ENCODE measurements at places on chromosomes 3 and 15.

GRCh38 chr15:85399627-85400026 is 19.2 kb downstream of the AKAP13 start:
- DNase-seq, result no peak

DNA sequence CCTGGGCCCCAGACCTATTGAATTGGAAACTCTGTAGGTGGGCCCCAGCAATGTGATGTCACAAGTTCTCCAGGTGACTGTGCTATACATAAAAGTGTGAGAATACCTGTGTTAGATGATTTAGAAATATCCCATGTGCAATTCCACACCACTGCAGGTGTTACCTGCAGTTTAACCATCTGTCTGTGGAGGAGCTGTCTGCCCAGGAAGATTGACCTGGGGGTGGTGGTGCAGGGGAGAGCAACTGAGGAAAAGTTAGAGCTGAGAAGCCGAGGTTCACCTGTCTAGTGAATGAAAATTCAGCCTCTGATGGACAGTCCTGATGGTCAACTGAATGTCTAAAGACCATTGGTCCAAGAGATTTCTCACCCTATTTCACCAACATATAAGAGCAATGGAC is 132.2 kb upstream of the SLC24A5 start:
- no peak for DNase-seq

DNA sequence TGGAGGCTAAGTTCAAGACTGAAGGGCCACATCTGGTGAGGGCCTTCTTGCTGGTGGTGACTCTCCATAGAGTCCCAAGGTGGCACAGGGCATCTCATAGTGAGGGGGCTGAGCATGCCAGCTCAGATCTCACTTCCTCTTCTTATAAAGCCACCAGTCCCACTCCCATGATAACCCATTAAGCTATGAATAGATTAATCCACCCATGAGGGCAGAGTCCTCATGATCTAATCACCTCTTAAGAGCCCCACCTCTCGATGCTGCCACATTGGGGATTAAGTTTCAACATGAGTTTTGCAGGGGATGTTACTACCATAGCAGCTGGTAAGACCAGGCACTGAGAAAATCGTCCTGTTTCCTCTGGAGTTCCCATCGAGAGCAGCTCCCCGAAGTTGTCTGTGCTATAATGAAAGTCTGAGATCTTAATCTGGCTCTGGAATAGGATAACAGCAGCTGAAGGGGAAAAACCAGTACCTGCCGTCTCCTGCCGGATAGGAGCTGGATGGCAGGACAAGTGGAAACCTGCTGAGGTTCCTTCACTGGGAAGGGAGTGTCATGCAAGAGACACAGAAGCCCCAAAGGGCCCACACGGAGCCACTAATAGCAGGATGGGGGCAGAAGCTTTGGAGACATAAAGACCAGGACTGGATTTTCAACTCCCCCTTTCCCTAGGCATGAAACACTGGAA is 79.5 kb upstream of the EPHB3 start:
- DNase-seq, result no peak

GRCh38 chr3:196179380-196180308 is 31.6 kb downstream of the ZDHHC19 start:
- peak; percentile 97 for DNase-seq

- no peak for DNase-seq
Observed at GRCh38 chr3:89360156-89360555, 252.7 kb downstream of the EPHA3 start.

GRCh38 chr3:72047221-72047871 is 262.4 kb upstream of the PROK2 start:
- DNase-seq, result no peak

GRCh38 chr3:32495085-32495484 is 7.6 kb downstream of the CMTM6 start:
- no peak for DNase-seq

- peak; percentile 38 for DNase-seq
Observed at GRCh38 chr3:133490468-133491351, 82.8 kb upstream of the CDV3 start.

DNA sequence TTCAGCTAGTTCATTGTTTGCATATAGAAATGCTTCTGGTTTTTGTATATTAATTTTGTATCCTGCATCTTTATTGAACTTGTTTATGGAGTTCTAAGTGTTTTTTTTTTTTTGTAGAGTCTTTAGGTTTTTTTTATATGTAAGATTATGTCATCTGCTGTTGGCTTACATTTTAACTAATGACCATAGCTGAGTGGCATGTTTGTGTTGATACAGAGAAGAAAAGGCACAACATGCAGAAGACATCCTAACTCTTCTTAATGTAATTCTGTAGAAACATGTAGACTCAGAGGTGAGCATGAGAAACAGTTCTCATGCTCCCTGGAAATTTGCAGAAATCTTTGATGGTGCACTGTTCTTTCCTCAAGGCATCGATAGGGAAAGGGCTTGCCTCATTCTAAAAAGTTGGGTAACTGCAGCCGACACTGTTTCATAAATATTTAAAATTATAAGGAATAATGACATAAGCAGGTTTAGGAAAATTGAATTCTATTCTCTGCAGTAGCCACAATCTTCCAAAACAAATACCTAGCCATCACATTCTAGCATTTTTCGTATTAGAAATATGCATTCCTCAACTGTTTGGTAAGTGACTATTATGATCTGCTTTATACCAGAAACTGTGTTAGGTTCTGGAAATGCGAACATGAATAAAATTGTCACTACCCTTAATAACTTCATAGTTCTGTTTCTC is 499.6 kb upstream of the KCNMB2 start:
- no peak for DNase-seq

DNA sequence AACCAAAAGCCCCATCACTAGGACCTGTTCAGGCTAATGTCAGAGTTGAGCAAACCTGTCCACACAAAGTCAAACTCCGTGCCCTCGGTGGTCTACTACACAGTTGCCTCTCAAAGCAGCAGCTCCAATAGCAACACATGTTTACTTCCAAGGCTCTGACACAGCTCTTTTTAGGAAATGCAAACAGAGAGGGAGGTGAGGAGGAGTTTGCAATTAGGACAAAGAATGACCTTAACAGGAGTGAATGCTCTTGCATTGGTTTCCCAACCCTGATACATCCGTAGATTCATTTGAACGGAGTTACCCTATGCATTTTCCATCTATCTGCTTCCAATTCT is 64.8 kb upstream of the GOLGA8B start:
- no peak for DNase-seq

DNA sequence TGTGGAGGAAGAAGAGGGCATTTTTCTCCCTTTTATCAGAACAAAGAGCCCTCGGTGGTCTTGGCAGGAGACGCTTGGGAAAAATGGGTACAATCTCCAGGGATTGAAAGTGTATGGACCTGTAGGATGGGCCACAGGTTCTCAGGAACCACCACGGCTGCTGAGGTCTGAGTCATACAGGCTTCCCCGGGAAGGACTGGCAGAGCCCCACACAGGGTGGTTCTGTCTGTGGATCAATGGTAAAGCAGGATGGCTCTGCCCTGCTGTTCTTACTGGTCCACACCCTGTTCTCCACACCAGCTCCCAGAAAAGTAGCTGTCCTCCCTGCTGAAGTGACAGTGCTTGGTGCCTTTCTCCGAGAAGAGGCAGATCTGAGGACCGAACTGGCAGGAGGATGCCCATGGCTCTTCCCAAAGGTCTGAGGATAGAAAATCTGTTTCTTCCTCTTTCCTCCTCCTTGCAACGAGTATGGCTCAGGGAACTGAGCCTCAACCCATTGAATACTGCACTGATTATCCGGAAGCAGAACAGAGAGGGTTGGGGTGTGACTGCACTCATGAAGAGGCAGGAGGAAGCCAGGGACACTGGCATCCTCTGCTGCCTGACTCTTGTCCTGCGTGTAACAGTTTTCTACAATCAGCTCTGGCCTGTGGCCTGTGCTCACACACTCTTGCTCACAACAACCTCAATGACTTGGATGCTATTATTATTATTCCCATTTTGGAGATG is 39.0 kb downstream of the KIF9 start:
- no peak for DNase-seq

DNA sequence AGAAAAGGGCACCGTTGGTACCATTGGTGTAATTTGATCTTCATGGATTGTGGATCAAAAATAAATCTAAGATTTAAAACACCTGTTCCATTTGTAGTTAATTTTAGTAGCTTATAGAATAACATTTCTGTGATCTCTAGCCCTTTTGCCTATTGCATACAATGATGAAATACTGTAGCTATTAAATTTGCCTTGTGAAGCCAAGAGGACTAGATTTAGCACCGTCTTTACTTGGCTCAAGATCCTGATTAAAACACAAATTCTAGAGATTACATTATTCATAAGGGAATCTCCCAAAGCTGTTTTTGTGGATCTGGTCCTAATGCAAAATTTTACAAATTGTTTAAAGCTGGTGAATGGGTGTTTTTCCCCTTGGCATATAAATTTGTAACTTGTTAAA is 8.2 kb downstream of the TBC1D23 start:
- DNase-seq, result no peak

DNA sequence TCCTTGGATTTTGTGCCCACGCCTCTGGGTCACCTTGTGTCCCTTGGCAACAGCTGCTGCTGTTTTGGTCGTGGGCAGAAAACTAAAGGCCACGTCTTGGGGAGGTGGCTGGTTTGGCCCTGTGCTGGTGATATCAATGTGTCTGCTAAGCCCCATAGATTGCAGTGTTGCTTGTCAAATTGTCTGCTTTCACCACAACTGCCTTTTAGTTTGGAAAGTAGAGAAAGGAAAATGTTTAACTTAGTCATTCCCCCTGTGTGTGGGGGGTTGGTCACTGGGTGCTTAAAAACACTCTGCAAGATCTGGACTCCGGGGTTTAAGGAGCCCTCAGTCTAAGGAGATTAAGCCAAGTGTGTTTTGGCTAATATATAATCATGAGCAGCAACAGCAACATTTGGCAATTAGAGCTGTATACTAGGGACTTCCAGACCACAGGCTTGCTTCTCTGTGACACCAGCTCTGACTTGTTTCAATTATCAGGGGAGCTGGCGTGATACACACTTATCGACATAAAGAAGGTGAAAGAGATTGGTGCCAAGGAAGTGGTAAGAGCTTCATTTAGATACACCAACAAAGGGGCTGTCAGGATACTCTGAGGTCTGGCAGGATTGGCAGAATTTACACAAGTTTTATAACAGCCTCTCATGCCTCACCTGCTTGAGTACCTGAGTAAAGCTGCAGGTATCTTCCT is 3.5 kb downstream of the SMAD3 start:
- DNase-seq, result no peak

DNA sequence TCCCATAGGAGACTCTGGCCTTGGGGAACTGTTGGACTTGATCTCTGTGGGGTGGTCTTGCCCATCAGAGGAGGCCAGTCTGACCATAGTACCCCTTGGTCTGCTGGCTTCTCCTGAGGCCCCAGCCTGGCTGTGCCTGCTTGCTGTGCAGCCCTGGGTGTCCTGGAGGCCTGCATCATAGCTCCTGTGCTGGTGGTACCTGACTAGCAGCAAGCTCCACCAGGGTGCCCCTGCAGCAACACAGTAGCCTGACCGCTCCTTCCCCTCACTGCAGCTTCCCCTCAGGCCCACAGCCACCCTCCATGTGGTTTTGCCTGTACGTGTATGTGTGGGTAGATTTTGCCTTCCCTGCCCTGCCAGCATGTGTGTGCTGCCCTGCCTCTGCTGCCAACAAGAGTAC is 85.6 kb upstream of the TTC14 start:
- DNase-seq, result no peak

DNA sequence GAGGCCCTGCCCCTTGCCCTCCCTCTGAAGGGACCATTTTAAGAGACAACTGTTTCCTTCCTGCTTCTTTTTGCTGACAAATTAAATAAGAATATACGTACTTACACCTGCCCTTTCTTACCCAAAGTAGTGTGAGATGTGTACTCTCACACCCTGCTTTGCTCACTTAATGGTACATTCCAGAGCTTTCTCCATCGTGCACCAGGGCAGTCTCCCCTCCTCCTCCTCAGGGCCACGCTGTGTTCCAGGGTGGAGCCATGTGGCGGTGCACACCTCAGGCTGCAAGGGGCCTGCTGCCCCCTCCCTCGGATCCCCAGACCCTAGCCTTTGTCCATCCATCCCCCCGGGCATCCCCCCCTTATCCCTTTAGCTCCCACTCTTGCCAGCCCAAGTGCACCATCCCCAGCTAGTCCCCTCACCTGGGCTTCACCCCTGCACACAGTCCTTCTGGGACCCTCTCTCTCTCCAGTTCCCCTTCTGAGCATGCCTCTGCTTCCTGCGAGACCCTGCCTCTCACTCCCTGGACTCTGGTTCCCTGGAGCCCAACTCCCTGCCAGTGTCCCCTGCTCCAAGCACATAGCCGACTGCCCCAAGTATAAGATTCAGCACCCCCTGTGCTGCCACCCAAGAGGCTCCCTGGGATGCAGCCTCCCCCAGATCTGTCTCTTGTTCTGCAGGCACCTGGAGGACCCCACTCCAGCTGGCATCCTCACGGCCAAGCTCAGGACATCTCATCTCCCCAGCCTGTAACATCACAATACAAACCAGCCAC is 89.5 kb upstream of the IQSEC1 start:
- DNase-seq, result no peak

- DNase-seq, result no peak
Observed at GRCh38 chr15:100448481-100448880, 80.3 kb downstream of the CERS3 start.

- no peak for DNase-seq
Observed at GRCh38 chr15:47824147-47824546, 106.8 kb downstream of the SEMA6D start.

DNA sequence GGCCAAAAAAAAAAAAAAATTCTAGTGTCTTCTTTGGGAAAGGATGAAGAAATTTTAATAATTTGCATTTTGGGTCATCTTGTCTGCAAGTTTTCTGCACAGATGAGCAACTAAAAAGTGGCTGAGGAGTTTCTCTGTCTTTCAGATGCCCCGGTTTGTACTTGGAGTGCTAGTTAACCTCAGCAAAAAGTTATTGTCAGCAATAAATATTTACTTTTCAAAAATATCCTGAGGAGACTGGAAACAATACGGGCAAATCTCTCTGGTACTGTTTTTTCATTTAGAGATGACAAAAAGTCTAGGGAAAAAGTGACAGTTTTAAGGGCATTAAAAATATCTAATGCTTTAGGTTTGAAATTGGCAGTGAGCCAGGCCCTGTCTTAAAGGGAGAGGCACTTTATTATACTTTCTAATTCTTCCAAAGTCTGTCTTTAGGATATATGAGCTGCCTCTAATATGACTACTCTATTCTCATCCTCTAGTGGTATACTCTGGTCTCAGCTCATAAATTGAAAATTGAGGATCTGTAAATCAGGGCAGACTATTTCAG is 436.0 kb upstream of the NR2F2 start:
- DNase-seq, result no peak

GRCh38 chr3:131620977-131621376 is 118.2 kb upstream of the MRPL3 start:
- no peak for DNase-seq
